Stimulated activated naive CD8-positive, alpha-beta T cell treated with anti-CD3 and anti-CD28 coated beads, Interleukin-15, amount 100 ng/mL, for 72 hours (primary cell): ENCODE measurements at places on chromosomes 3 and 15.

DNA sequence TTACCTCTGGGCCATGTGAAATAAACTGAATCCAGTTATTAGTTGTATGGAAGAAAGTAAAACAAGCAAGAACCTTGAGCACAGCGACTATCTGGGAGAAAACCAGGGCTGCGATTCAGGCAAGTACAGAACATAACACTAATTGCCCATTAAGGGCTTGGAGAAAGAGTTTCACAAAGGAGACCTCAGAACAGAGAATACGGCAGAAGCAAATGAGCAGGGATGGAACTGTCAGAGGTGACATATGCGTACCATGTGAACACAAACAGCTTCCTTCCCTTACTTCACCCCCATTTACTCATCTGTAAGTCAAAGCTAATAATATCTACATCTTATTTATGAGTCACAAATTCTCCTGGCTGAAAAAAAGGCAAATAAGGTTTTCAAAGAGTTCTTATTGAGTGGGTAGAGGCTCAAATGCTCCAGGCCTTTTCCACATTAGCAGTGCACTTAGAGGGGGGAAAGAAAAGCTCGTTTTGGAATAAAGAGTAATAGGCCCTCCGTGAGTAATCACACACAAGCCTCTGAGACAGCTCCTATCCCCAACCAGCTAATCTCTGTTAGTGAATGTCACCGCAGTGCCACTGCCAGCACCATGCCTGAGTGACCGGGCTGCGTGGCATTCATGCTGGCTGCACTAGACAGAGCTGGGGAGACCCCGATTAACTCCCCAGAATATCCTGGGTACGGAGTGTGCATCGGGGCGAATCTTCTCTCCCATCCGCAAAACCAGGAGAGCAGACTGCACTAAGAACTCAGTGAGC lies 2.6 kb downstream of the PCSK6 start:
- no peak for DNase-seq

- DNase-seq: no peak
Observed at GRCh38 chr3:189827108-189827507, 195.9 kb downstream of the TP63 start.

GRCh38 chr15:64634576-64635498 lies 140.6 kb downstream of the RBPMS2 start:
- DNase-seq: peak; percentile 73

DNA sequence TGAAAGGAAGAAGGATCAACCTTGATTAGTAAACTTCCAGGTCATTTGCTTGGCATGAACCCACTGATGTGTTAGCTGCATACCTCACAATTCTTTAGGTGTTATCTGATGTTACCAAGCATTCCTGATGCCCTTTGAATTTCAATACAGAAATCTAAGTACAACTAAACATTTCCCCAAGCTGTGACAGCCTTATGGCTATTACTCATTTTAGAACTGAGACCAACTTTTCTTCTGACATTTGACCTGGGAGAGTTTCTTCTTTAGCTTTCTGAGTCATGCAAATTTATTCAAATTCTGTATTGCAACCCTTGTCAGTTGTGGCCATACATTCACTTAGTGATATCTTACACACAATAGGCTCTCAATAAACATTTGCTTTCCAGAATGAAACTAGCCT lies 124.3 kb downstream of the TIGIT start:
- DNase-seq: peak; percentile 20

GRCh38 chr15:45637141-45637540 lies 2.3 kb downstream of the SQOR start:
- DNase-seq: peak; percentile 8

- no peak for DNase-seq
Observed at GRCh38 chr15:66846031-66846430, 144.0 kb downstream of the SMAD6 start.

DNA sequence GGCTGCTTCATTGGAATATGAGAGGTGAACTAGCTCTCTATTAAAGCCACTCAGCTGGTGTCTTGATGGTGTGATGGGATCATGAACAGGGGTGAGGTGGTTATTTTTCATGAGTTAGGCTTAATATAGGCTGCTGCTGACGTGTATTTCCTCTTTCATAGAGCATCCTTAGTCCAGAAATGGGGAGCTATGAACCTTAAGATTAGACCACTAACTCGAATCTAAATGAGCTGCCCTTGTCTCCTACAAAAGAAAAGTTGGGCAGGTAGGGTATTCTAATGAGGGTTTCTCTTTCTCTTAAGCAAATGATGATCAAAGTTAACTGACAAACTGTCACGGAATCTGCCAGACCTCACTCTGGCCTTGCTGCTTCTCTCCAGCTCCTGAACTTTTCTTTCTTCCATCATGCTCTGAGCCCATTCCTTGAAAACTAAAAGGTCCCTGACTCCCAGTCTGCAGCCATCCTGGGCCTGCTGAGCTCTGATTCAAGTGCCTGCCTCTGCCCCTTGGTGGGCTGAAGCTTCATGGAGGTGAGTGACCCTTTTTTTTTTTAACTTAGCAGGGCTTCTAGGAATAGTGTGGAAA lies at the start of gene TRIM69:
TRIM69 (plus strand) TSS at position 348 of the 585 bp plus-strand sequence; CDS start at position 525, 177 bp downstream.
- no peak for DNase-seq

DNA sequence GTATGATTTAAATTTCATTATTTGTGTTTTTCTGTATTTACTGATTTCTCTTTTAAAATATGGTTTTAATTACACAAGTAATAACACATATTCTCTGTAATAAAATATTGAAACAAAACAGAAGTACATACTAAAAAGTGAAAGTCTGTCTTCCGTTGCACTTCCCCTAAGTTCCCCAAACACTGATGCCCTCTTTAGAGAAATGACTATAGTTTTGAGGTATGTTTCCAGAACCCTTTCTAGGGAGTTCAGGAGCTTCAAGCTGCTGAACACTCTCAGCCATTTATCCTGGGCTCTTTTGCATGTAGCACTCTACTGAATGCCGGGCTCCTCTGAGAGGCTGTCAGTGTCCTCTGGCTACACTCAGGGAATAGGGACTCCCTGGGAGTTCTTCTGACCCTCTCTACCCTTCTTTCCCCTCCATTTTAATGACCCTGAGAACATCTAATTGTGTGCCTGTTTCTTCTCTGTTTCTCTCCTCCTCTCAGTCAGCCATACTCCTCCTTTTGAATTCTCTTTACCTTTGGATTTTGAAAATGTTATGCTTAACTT lies 60.4 kb upstream of the KCNAB1 start:
- DNase-seq: no peak

DNA sequence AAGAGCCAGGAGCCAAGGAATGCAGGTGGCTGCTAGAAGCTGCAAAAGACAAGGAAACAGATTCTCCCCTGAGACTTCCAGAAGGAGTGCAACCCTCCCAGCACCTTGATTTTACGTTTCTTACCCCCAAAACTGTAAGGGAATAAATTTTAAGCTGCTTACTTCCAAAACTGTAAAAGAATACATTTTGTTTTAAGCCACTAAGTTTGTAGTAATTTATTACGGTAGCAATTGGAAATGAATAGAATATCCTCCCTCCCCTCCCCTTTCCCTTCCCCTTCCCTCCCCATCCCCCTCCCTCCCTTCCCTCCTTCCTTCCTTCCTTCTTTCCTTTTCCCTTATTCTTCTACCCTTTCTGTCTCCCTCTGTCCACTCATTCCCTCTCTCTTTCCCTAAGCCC lies 203.7 kb upstream of the CFAP20DC start:
- DNase-seq: no peak

DNA sequence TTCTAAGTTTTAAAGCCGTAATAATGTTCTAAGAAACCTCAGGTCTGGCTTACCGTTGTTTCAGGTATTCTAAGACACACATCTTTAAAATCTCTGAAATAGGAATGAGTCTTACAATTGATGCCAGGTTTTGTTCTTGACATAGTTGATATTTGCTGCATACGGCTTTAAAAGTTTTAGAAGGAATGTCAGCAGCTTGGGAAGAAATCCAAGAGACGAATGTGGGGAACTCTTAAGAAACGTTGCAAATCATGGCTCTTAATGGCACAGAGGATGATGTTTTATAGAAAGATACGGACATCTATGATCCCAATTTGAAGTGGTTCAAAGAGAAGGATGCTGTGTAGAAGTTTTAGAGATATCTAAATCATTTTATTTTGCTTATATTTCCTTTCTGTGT lies 11.5 kb downstream of the NUDT16 start:
- no peak for DNase-seq

DNA sequence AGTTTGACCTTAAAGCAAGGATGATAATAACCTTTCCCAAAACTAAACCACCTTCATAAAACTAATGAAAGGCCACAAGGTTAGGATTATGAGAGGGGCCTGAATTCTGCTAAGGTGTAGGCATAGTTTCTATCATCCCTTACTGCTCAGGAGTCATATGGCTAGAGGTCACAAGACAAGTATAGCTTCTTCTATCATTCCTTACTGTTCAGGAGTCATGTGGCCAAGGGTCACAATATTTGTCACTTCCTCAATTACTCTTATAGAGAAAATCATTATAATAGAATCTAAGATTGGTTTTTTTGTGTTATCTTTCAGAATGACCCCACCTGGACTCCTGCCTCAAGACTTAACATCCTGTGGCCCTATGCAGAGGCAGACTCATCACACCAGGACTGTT lies 36.6 kb downstream of the HERC1 start:
- no peak for DNase-seq

GRCh38 chr3:73332558-73332957 lies 271.1 kb downstream of the EBLN2 start:
- DNase-seq: no peak

GRCh38 chr3:121152573-121152972 lies 244.6 kb downstream of the STXBP5L start:
- no peak for DNase-seq

- no peak for DNase-seq
Observed at GRCh38 chr15:26372706-26373105, 400.2 kb downstream of the GABRB3 start.

DNA sequence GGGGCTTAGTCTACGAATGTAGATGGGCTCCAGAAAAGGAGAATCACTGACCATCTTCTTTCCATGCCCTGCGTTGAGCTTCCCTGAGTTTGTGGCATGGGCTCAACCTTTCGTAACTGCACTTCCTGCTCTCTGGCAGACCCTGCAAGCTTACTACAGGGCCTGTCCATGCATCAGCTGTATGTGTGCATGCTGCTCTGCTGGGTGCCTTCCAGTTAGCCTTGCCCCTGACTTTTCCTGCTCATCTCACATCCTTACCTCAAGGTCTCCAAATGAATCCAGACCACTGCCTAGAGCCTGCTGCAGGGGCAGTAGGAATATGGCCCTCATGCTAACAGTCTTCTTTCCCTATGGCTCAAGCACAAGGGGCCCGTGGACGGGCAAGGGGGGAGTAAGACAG lies 2.0 kb upstream of the TF start:
- DNase-seq: no peak

DNA sequence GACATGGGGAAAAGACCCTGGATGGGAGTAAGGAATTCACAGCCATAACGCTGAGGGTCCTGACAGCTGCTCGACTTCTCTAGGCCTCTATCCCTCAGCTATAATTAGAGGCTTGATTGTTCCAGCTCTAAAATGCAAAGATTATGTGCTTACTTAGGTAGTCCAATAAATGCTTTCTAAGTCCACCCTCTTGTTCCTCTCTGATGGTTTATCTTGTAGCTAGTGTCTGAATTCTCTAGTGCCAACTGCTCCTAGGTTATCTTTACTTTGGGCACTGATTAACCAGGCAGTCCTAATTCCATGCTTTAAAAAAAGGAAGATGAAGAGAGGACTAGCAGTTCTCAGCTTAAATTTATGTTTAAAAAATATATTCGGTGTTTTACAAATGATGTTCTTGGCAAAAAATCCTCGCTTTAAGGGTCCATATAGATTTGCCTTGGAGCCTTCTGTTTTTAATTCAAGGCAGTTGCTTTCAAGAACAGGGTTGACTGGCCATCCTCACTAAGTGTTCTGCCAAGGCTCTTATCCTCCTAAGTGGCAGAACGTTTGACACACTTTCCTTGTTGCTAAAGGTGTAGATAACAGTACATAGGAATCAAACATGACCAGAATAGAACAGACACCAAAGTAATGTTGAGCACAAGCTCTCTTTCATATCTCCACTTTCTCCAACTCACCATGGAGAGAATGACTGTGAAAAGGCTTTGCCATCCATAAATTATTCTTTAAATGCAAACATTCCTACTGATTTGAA lies 60.6 kb downstream of the THRB start:
- no peak for DNase-seq

- DNase-seq: peak; percentile 61
Observed at GRCh38 chr3:160801386-160802118, 45.5 kb downstream of the PPM1L start.

DNA sequence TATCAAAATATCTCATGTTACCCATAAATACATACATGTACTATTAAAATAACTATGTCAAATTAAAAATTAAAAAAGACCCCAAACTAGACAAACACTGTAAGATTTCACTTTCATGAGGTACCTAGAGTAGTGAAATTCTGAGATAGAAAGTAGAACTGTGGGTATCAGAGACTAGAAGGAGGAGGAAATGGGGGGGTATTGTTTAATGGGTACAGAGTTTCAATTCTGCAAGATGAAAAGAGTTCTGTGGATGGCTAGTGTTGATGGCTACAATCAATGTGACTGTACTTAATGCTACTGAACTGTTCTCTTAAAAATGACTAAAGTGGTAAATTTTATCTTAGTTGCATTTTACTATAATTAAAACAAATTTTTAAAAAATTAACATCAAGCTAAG lies 36.6 kb downstream of the RFX7 start:
- DNase-seq: no peak

DNA sequence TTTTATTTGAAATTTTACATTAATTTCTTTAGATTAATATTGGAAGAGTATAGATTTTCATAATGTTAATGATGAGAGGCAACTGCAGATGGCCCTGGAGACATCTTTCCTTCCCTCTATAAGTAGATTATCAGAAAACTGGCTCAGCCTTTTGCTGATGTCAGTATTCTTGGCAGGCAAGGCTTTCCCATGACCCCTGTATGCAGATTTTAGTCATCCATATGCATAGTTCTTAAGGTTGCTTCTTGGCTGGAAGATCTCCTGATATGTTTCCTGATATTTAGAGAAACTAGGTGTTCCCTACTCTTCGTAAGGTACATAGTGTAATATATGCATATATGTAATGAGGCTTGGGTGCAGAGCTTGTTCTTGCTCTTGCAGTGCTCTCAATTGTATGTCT lies 911.4 kb downstream of the EPHA3 start:
- DNase-seq: no peak

DNA sequence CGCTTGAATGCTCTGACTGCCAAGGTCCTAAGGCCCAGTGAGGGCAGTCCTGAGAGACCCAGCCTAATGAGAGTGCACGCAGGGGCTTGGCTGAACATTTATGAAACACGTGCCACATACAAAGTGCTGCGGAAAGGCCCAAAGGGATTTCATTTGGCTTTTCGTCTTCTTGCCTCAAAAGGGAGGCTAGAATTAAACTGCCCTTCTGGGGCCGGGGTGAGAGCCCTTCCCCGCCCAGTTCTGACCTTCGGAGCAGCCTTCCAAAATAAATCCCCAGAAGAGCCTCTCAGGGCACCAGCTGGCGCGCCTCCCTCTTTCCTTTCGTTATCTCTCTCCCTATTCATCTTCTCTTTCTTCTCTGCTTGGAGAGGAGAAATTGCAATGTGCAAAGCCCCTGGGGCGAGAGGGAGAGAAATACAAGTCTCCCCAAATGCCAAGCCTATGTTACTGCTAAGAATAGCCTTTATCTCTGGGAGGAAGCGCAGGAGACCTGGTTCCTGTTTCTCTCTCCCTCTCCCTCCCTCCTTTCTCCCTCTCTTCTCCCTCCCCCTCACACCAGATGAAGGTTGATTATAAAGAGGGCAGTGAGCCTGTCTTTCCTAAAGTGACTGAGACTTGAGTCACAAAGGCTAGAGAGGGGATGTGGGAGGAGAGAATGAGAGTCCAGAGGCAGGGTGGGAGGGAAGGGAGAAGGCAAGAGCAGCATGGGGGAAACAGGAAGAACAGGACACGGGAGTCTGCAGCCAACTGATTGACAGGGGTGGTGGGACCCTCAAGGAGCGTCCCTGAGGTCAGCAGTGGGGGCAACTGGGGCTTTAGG lies 36.7 kb upstream of the NDUFB4 start:
- DNase-seq: no peak
